ENCODE measurements at places on chromosomes 7 and 10.

- DNase-seq, result no peak
Measured at GRCh38 chr10:89981891-89982290, 280.5 kb downstream of the KIF20B start.

GRCh38 chr7:26183545-26184280 lies 16.8 kb downstream of the HNRNPA2B1 start:
- DNase-seq, result no peak

DNA sequence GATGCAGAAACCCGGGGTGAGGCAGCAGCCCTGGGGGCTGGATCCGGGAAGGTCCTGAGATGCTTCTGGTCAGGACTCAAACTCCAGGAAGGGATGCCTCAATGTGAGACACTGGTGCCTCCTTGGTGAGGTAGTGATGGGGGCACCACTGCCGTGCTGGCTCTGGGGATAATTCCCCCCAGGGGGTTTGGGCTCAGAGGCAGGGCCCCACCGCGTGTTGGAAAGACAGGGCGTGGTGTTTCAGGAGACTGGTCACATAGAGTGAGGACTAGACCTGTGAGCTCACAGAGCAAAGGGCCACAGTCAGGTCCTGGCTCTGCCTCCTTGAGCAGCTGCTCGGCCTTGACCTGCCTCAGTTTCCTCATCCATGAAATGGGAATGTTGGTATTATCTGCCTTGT lies 361.9 kb downstream of the GLRX3 start:
- no peak for DNase-seq

DNA sequence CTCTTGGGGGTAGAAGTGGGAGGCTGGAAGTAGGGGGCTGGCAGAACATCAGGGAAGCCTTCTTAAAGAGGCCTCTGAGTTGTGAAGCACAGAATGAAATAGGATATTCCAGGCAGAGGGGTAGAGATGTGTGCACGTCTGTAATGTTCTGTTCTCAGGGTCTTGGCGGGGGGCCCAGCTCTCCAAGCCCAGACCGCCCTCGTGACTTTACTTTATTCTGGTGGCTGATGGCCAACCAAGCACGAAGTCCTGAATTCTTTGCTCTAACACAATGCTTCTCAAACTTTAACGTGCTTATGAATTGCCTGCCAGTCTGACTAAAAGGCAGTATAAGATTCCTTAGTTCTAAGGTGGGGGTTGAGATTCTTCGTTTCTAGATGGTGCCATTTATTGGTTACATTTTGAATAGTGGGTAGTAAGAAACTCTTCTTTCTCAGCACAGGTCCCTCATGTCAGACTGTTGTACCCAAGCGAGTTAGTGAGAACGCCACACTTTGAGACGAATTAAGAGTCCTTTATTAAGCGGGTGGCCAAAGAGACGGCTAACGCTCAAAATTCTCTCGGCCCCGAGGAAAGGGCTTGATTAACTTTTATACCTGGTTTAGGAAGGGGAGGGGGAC lies 8.2 kb downstream of the PRXL2A start:
- DNase-seq, result no peak

DNA sequence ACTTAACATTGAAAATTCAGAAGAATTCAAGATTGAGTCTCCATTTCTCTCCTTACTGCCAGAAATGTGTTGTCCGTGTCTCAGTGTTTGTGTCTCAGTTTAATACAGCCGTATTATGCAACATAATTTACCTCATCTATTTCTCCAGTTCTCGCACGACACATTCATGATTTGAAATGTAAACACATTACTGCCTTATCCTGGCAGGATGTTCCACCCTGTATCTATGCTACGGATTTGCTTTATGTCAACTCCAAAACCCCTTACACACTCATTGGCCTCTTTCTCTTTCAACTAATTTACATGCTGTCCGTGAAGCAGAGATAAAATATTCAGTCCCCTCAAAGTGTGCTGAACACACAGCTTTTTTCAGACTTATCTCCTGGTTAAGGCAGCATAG lies 653.7 kb upstream of the SEMA3D start:
- no peak for DNase-seq

GRCh38 chr7:139901901-139902300 lies 72.8 kb downstream of the TBXAS1 start:
- DNase-seq, result no peak

GRCh38 chr10:122715576-122715975 lies 15.9 kb upstream of the C10orf120 start:
- no peak for DNase-seq

DNA sequence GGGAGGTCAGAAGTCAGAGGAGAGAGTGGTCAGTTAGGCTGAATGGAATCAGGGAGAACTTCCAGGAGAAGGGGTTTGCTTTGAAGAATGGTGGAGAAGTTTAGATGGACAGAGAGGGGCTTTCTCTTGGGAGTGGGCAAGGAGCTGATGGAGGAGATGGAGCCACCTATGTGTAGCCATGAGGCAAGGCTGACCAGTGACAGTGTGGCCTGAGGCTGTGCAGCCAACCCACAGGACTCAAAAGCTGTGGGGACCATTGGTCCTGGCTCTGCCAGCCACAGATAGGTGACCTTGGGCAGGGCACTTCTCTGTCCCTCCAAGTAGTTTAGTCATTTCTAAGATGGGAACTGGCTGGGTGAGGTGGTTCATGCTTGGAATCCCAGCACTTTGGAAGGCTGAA lies 18.7 kb downstream of the NEURL1 start:
- no peak for DNase-seq

DNA sequence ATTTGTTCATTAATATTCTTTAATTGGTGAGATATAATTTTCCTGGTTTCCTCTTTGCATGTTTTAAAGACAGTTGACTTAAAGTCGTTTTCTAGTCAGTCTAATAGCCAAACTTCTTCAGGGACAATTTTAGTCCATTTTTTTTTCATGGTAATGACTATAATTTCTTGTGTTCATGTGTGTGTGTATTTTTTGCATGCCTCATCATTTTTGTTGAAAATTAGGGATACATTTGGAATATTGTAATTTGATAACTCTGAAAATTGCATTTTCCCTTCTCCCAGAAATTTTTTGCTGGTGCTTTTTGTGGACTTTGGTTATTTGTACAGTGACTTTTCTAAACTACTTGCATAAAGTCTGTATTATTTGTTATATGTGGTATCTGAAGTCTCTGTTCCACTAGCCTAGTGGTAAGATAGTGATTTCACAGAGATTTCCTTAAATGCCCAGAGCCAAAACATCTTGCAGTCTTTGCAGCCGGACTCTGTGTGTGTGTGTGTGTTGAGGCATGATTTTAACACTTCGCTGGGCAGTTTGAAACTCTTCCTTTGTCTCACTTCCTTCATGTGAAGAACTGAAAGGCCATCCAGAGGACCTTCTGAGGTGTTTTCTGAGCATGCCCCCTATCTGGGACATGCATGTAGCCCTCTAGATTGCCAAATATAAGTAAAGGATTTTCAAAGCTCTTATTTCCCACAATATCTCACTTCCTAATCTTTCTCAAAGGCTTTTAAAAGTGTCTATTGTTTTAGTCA lies 40.9 kb upstream of the ZNF365 start:
- no peak for DNase-seq

DNA sequence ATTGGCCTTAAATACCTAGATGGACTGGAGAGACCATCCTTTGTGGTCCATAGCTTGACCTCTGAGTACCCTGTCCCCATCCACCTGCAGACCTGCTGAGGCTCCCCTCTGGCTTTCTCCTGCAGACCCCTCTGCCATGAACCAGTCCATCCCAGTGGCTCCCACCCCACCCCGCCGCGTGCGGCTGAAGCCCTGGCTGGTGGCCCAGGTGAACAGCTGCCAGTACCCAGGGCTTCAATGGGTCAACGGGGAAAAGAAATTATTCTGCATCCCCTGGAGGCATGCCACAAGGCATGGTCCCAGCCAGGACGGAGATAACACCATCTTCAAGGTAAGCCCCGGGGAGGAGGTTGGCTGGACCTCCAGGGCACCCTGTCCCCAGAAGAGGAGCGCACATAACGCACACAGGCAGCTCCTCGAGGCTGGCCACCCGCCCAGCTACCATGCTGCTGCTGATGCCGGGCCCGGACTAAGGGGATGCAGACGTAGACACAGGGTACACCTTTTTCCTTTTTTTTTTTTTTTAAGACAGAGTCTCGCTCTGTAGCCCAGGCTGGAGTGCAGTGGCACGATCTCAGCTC lies 4.3 kb downstream of the IRF5 start:
- DNase-seq, result no peak

DNA sequence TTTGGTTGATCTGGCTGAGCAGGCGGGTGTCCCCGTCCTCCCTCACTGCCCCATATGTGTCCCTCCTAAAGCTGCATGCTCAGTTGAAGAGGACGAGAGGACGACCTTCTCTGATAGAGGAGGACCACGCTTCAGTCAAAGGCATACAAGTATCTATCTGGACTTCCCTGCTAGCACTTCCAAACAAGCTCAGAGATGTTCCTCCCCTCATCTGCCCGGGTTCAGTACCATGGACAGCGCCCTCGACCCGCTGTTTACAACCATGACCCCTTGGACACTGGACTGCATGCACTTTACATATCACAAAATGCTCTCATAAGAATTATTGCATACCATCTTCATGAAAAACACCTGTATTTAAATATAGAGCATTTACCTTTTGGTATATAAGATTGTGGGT lies 26.9 kb upstream of the TRIM56 start:
- DNase-seq, result peak; percentile 50

DNA sequence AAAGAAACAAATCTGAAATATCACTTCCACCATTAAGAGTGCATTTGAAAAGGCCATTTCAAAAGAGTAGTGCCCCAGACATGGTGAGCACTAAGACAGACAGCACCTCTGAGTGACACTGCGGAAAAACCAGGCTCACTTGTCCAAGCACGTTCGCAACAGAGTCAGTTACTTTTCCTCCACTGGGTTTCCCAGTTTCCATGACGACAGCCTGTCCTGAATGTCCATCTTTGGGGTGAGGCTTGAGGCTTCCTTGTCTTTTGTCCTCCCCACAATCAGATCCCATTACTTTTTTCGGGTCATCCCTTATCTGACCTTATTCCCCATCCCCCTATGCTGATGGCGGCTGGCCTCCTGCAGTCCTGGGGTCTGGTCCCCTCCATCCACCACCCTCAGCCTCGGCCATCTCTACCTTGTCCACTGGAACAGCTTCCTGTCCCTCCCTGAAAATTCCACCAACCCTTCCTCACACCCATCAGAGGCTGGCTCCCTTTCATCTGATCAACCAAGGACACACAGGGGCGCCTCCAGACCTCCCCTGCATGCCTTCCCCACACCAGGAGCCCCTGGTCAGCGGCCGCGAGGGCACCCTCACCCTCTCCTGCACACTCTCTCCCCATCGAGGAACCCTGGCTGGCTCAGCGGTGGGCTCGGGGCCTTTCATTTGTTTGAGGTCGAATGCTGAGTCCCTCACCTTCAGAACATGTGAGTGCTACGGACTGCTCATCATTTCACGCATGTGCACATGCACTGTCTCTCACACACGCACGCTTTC lies 363.6 kb downstream of the DNAJB6 start:
- no peak for DNase-seq

- no peak for DNase-seq
Measured at GRCh38 chr10:6056411-6057135, 5.6 kb downstream of the IL2RA start.

GRCh38 chr7:1054861-1055450 lies 10.6 kb downstream of the GPR146 start:
- DNase-seq, result peak; percentile 46

DNA sequence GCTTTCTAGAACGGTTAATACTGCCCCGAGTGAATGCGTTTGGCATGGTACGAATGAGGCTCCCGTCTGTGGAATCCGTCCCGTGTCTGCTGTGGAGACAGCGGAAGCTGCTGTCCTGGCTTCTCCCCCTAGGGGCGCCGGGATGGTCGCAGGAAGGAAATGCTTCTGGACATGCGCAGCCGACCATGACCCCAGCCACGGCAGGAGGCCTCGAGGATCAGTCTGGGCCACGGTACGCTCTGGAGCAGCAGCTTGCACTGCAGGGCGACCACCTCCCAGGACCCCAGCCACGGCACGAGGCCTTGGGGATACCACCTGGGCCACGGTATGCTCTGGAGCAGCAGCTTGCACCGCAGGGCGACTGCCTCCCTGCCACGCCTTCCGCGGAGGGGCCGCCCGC lies 107.9 kb downstream of the CYTH3 start:
- DNase-seq, result no peak

GRCh38 chr7:116273918-116274301 lies 63.6 kb downstream of the TES start:
- DNase-seq, result no peak

DNA sequence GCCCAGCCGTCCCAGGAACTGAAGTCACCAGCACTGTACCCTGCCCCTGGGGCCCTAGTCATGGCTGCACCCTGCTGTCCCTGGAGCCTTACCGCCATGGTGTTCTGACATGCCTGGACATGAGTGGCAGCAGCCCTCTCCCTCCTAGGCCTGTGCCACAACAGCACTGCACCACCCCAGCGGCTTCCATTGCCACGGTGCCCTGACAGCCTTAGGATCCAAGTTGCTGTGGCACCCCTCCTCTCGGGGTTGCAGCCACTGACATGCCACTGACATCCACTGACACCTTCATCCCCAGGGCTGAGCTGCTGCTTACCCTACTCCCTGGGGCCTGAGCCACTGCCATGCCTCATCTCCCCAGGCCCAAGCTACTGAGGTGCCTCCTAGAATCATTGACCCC lies 39.6 kb upstream of the SHH start:
- DNase-seq, result no peak

DNA sequence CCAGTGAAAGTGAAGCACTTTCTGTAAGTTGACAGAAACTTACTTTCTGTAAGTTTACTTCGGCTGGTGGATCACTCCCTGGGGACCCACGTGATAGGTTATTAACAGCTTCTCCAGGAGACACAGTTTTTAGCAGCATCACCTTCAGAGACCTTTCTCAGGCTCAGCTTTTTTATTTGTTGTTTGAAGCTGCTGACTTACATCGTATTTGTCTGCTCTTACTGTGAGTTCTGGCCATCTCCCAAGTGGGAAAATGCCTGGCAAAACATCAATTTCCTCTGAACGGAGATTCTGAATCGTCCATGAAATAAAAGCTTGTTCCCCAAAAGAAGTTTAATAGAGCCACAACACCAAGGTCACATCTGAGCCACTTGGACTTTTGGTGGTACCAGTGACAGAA lies 178.7 kb upstream of the PODXL start:
- no peak for DNase-seq

DNA sequence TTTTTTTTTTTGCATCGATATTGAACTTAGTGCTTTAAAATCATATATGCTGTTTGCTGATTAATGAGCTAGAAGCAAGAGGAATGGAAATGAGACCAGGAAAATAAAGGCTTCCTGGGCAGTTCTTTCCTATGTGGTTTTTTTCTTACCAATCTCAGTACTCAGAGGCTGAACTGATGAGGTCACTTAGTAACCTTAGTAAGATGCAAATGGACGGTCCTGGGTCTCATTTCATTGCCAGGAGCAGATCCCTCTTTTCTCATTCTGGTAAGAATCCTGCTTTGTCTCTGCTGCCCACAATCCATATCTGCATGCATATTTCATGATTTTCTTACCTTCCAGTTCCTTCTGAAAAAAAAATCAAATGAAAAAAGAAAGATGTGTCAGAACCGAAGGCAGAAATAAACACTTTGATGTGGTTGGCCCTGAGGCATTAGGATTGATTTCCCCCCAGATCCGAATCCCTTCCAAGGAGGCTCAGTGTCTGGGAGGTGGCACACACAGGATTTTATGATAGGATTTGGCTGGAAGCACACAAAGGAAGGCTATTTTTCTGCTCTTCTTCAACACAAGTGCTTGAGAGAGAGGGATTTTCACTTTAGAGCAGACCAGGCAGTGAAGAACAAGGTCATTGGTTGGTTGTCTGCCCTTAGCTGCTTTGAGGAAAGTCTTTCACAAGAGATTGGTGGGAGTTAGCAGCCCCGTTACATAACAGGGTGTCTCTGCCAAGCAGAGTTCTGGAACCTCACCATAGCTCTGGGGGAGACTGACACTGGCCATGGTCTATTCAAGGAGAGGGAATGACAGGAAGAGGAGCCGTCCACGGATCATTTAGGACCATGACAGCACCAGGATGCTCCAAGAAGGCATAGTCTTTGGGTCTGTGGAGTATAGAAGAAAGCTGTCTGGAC lies 150.0 kb downstream of the CAMK1D start:
- no peak for DNase-seq

Measured in CD4-positive, alpha-beta T cell treated with Interleukin-12 subunit alpha and Interleukin-12 subunit beta, for 1 hour (primary cell).